Activated T-helper 1 cell treated with anti-CD3 and anti-CD28 coated beads, Interleukin-2, amount 50 U/mL, for 16 hours (primary cell): ENCODE measurements at places on chromosomes 13 and 19.

DNA sequence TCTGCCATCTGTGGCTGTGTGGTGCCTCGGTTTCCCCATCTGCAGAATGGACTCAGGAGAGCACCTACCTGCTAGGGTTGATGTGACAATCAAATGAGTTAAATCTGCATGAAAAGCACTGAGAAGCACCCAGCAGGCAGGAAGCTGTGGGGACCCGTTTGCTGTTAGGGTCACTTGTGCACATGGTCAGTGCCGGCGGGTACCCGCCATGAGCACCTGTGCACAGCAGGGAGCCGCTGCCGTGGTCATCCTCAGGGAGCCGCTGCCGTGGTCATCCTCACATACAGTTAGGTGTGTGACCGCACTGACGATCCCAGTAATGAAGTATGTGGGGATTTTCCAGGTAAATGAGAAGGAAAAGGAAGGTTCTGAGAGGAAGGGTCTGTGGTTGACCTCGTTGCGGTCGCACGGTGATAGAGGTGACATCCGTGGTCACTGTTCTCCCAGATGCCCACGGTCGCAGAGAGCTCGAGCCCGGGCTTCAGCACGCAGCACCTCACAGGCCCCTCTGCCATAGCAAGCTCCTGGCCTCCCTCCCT lies 6.5 kb downstream of the MCF2L start:
- DNase-seq: no peak

DNA sequence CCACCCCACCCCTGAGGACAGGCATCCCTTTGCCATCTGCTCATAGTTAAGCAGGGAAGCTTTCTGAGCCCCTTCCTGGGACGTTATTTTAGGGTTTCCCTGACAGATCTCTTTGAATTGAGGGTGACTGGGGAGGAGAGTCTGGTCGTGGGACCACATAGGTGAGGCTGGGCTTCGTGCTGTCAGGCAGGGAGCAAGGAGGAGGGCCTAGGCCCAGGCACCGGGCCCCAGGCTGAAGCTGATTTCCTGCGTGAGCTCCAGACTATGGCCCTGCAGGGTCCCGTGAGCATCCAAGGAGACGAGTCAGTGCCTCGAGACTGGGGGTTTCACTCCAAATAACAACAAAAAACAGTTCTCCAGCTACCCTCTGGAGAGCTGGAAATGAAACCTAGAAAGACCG lies 60.4 kb downstream of the MYO9B start:
- DNase-seq: no peak

DNA sequence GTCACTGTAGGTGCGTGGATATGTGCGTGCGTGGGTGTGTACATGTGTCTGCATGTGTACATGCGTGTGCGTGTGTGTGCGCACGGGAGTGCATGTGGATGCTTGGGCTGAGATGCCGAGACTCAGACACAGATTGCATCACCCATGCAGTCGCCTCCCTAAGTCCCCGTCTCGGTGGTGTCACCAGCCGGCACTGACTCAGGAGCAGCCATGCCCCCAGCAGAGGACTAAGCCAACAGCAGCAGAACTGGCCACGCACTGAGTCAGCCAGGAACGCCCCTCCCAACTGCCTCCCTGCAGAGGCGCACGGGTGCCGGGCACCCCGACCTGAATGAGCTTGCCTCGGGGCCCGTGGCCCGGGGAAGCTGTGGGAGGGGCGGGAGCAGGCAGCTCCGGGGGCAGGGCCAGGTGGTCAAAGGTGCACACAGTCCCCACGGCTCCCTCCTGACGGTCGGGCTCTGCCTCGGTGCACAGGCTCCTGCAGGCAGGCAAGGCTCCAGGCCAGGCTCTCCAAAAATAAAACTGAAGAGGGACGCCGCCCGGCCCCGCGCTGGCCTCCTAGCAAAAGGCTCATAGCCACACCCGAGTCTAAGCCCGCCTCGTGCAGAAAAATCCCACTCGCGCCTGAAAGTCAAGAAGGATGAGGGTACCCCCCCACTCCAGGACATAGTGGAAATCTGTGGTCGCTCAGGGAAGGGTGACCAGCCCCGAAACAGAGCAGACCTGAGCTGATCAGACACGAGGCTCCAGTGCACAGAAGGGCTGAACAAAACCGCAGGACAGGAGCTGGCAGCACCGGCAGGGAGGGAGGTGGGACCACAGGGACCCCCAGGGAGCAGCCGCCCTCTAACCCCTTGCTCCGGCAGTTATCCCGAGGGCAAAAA lies 49.2 kb downstream of the GADD45B start:
- no peak for DNase-seq

DNA sequence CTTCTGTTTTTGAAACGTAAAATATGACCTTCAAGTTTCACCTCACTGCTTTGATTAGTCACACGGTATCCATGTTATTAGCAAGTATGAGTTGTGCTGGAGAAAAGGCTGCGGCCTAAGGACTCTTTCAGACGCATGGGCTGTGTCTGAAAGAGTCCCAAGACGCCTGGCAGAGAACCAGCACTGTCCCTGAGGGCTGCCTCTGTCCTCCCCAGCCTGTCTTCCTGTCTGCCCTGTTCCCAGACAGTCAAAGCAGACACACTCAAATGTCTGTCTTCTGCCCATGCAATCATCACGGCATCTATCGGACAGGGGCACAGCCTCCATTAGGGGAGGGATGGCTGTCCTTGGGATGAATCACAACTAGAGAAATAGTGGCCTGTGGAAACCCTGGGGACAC lies 65.5 kb downstream of the DPY19L3 start:
- DNase-seq: no peak

- DNase-seq: no peak
These were observed 31.9 kb downstream of the CHST8 start for GRCh38 chr19:33653684-33654083.

DNA sequence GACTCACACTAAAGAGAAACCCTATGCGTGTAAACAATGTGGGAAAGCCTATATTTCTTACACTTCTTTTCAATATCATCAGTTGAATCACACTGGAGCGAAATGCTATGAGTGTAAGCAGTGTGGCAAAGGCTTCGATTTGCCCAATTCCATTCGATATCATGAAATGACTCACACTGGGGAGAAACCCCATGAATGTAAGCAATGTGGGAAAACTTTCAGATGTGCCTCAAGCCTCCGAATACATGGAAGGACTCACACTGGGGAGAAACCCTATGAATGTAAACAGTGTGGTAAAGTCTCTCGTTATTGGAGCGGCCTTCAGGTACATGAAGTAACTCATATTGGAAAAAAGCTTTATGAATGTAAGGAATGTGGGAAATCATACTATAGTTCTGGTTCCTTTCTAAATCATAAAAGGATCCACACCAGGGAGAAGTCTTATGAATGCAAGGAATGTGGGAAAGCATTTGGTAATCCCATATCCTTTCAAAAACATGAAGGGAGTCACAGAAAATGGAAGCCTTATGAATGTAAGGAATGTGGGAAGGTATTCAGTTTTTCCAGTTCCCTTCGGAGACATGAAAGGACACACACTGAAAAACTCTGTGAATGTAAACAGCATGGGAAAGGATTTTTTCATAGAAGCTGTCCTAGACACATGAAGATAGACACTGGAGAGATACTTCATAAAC lies 28.1 kb downstream of the ZNF20 start:
- DNase-seq: no peak

DNA sequence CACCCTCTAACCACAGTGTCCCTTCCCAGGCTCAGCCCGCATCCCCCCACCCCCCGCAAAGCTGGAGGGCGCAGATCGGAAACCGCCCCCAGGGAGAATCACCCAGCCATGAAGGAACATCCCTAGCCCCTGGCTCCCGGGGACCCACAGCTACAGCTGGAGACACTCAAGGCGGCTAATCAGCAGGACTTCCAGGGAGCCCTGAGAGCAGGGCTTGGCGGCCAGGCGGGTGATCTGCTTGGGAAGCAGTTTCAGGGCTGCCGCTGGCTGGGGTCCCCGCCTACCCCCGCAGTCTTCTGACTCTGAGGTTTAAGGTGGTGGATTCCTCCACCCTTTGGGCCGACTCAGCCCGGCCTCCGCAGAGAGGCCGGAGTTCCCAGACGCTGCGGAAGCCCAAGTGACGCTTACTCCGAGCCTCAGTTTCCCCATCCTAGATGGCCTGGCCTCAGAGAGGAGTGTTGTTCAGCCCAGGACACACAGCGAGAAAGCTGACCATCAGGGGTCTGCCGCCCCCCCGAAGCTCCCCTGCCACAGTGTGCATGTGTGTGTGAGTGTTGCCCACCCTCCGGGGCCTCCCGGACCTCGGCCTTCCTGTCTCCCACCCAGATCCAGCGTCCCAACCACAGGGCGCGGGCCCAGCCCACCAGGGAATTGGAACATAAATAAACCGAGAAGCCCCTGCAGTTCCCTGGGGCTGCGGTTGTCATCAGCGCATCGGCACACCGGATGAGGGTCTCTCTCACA lies 9.8 kb downstream of the FUT6 start:
- DNase-seq: no peak

DNA sequence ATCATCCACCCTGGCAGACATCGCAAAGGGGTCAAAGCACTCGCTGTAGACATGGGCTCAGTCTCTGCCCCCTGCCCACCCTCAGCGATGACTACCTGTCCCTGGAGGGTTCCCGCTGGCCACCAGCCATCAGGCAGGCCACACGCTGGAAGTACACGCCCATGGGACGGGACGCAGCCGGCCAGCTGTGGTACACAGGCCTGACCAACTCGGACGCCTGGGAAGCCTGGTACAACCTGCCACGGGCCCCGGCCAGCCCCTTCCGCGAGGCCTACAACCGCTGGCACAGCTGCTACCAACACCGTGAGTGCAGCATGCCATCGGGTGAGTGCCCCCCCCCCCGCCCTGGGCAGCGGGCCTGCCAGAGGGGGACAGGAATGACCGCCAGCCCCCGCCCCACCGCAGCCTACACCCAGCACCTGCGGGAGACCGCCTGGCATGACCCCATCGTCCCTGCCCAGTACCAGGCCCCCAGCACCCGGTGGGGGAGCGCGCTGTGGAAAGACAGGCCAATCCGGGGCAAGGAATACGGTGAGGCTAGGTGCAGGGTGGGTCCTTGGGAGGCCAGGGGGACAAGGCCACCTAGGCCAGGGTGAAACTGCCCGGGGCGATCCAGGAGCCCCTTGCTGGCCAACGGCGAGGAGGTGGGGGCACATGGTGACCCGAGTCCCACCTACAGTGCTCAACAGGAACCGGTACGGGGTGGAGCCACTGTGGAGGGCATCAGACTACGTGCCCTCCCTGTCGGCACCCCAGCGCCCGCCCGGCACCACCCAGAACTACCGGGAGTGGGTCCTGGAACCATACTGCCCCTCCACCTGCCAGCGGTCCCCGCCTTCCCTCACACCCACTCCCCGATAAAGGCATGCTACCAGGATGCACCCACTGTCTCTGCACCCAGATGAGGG lies 4.4 kb downstream of the TEKTIP1 start:
- no peak for DNase-seq

DNA sequence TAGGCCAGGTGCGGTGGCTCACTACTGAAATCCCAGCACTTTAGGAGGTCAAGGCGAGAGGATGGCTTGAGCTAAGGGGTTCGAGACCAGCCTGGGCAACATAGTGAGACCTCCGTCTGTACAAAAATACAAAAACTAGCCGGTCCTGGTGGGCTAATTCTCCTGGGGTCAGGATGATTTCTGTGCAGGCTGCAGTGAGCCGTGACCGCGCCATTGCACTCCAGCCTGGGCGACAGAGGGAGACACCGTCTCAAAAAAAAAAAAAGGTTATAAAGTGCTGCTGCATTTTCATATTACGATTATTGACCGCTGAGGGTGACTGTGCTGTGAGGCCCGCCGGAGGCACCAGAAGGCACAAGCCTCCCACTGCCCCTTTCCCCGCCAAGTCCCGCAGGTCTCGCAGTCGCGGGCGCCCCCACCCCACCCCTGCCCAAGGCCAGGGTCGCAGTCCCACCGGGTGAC lies 477 bp upstream of the PLEKHF1 start:
- no peak for DNase-seq
